Brain microvascular endothelial cell (primary cell): ENCODE measurements at places on chromosomes 1 and 21.

- no peak for DNase-seq
Observed at GRCh38 chr21:34343347-34343746, 20.5 kb upstream of the KCNE2 start.

DNA sequence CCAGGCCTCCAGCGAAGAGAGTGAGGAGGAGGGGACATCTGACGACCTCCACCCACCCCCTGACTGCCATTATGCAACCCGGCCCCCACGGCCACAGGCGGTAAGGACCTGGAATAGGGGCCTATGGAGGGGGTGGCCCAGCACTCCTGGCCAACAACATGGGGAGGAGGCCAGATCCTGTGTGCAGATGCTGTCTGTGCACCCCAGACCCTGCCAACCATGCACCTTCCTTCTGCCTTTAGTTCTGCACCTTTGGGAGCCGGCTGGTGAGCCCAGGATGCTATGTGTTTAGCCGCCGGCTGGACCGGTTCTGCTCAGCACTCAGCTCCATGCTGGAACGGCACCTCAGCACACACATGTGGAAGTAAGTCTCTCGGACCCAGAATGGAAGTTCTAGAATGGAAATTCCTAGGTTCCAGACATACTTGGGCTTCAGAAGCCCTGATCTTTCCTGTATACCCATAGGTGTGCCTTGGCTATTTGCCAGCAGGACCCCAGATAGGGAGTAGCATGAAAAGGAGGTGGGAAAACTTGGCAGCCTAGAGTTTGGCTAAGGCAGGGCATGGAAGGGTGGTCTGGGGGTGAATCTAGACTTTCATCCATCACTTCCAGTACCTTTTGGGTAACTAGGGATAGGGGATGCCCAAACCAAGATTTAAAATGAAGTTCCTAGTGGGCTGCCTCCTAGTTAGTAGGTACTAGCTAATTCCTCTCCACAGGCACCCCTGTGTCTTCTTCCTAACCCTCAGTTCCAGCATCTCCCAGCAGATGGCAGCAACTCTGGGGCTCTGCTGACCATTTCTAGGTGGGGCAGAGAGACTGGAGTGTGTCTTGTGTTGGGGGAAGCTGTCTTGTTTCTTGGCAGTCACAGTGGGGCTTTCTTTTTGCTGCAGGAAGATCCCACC lies 3.6 kb upstream of the CYB561D1 start:
- DNase-seq = peak; percentile 62

GRCh38 chr1:119209596-119210295 lies 69.3 kb upstream of the WARS2 start:
- peak; percentile 18 for DNase-seq

- DNase-seq = no peak
Observed at GRCh38 chr21:32587120-32587519, 1.8 kb upstream of the TCP10L start.

GRCh38 chr21:38841472-38841871 lies 35.7 kb downstream of the ETS2 start:
- DNase-seq = no peak

- DNase-seq = no peak
Observed at GRCh38 chr1:184153731-184154130, 102.2 kb downstream of the TSEN15 start.

GRCh38 chr1:26862781-26863684 lies at the start of gene SFN:
Gene SFN (plus strand): TSS chr1:26863149. CDS start chr1:26863213, 64 bp downstream.
- DNase-seq = no peak

DNA sequence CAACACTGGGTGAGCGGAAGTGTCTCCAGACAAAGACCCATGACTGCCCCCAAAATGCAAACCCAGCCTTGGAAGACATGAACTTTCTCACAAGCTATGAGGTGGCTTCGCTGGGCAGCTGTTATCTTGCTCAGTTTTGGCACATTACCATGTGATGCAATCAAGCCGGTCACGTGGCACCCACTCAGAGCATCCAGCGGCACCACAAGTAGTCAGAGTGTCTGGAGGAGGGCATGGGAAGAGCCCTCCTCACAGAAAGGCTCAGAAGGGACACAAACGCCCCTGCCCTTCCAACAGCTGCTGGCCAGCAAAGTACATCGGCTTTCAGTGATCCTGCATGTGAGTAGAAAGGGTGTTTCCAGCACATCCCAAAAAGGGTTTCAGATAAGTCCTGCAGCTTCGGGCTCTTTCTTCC lies 145.5 kb upstream of the IRF2BP2 start:
- DNase-seq = peak; percentile 94

GRCh38 chr1:66273656-66274055 lies 260.3 kb upstream of the SGIP1 start:
- no peak for DNase-seq

DNA sequence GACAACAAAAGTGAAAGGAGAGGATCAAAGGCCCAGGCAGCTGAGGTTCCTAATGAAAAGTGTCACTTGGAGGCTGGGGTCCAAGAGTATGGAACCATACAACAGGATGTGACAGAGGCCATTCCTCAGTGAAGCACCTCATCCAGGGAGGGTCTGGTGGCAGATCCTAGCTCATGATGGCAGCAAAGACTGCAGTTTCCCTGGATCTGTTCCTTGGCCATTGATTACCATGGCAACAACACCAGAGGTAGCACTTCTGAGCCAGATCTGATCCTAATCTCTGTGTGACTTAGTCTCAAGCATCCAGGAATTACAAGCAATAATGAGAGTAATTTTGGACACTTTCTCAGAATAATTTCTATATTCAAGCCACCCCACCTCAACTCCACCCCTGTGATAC lies 12.9 kb downstream of the FAM177B start:
- DNase-seq = peak; percentile 2

GRCh38 chr1:9586147-9586766 lies 2.5 kb upstream of the TMEM201 start:
- DNase-seq = no peak

GRCh38 chr1:151993734-151994496 lies at the start of gene S100A10:
Gene S100A10 (minus strand): TSS chr1:151993859. CDS start chr1:151986230, 7,629 bp downstream.
- no peak for DNase-seq

- DNase-seq = no peak
Observed at GRCh38 chr1:78650114-78650660, 556 bp downstream of the IFI44 start.

DNA sequence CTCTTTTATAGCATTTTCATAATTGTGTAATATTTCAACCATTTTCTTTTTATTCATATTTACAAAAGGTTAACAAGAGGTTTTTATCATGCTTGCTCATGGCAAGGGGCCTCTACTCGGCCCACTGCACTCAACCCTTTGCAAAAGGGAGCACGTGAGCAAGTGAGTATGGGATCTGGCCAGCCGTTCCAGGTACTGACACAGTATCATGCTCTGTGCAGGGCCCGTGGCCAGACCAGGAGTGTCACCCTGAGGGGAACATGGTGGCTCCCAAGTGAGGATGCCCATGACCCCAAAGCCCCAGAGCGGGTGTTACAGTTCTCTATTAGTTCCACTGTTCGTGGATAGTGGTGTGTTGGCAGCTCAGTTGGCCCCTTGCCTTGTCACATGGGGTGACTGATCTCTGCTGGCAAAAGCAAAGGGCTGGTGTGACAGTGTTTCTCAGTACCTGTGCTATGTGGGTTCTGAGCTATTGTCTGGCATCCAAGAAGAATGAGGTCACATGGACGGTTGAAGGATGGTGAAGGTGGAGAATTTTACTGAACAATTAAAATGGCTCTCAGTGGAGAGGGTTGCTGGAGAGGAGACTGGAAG lies 777.2 kb upstream of the ADAMTS5 start:
- no peak for DNase-seq

DNA sequence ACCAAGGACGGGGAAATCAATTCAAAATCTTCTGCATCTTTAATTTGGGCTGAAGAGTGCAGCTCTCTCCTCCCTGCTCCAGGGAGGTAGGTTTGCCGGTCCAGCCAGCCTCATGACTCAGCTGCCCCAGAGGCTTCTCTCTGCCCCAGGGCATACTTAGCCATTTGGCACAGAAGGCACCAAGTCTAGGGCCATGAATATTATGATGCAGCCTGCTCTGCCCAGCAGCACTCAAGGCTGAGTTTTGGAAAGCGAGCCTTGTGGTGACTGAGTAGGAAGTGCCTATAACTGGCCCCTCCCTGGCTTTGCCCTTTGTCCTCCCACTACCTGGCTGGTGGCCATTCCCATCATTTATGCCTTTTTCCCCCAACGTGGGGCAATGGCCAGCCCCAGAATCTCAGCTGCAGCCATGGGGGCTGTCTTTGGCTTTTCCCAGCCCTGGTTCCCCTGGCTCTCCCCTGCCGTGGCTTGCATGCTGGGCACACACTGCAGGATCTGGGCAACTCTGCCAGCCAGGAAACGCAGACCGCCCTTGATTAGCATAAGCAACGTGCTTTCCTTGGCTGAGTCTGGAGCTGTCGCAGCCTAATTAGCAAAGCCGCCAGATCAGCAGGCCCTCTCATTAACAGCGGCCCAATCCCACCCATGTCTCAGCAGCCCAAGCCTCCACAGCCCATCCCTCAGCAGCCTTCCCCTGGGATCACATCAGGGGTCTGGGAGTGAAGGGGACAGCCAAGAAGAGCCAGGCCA lies 258.6 kb upstream of the TMEM51 start:
- no peak for DNase-seq

- DNase-seq = no peak
Observed at GRCh38 chr1:243216741-243217140, 38.3 kb downstream of the CEP170 start.

DNA sequence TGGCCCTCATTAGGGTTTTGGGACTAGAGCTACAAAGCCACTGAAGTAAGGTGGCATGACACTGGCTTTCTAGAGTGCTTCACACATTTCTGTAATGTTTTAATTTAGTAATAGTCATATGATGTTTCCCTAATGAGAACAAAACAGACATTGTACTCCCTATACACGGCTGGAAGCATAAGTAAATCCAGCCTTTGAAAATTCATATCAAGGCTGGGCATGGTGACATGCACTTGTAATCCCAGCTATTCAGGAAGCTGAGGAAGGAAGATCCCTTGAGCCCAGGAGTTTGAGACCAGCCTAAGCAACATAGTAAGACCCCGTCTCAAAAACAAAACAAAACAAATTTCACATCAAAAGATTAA lies 7.4 kb downstream of the USP48 start:
- no peak for DNase-seq

GRCh38 chr1:69739251-69739605 lies 171.5 kb downstream of the LRRC7 start:
- no peak for DNase-seq

- no peak for DNase-seq
Observed at GRCh38 chr1:180287988-180288705, 58.1 kb downstream of the LHX4 start.

- no peak for DNase-seq
Observed at GRCh38 chr1:221863635-221864034, 121.7 kb upstream of the DUSP10 start.

DNA sequence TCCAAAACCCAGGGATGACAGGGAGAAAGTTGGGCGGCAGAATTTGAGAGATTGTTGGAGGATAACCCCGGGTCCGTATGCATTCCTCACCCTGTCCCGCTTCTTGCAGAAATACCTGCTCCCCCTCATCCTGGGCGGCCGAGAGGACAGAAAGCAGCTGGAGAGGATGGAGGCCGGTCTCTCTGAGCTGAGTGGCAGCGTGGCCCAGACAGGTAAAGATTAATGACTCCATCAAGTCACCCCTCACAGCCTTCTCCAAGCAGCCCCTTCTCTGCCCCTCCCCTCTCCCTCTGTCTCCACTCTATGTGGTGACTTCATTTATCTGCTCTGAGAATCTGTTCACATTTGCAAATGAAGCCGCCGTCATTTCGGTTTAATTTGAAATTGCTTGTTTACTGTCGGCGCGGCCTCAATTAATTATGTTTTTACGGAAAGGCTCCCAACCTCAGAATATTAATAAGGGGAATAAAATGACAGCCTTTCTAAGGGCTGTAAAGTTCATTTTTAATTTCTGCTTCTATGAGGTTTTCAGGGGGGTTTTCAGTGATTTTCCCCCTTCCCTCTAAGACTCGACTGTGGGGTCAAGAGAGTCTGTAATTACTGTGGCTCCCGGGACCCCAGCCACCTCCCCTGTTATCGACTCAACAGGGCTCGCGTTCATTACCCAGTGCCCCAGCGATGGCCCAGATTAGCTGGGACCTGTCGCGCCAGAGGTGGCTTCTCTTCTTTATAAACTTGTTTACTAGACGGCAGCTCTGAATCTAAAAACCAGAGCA lies 148.3 kb downstream of the PEX14 start:
- no peak for DNase-seq

GRCh38 chr1:68294367-68295066 lies 62.2 kb upstream of the WLS start:
- no peak for DNase-seq

DNA sequence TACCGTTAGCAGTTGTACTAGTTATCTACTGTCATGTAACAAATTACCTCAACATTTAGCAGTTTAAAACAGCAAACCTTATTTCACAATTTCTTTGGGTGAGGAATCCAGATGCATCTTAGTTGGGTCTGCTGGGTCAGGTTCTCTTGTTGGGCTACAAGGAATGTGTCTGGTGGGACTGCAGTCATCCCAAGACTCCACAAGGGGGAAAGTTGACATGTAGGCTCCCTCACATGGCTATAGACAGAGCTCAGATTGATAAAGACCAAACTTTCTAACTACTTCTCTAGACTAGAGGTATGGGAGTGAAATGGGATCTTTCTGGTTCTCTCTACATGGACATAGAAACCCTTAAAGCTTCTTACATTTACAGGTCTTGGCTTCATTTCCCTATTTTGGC lies 160.9 kb downstream of the UCK2 start:
- DNase-seq = no peak

DNA sequence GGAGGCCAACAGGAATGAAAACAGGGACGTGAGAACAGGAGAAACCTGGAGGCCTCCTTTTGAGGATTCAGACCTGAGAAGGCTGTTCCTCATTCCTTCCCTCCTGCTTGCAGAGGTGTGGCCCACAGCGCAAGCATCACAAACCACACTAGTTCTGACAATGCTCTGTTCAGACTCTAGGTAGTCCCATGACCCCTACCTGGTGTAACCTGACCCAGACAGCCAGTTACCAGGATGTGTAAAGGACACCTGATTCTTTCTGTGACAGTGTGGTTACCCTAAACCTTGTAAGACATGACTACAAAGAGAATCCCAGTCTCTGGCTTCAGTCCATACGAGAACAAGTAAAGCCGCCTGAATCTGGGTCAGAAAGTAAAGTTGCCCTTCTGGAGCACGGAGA lies 3.2 kb downstream of the MECR start:
- no peak for DNase-seq

DNA sequence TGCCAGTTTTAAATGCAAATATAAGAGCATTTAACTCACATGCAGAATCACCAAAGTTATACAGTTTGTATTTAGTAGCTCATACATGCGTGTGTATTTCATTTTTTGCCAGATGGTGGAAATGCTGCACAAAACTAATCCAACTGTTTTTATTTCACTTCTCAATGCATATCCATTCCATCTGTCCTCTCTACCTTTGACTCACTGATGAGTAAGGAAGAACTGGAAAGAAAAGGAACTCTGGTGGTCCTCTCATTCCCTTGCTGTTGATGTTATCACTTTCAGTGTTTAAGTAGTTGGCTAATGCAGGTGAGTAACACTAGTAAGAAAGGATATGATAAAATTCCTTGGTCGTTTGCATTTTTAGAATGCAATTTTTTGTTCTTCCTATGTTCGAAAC lies 5.7 kb upstream of the SLC1A7 start:
- DNase-seq = no peak
